ENCODE measurements at places on chromosomes 2 and 18.

GRCh38 chr2:239006622-239007285 is 158.9 kb downstream of the TWIST2 start:
- DNase-seq, result no peak

DNA sequence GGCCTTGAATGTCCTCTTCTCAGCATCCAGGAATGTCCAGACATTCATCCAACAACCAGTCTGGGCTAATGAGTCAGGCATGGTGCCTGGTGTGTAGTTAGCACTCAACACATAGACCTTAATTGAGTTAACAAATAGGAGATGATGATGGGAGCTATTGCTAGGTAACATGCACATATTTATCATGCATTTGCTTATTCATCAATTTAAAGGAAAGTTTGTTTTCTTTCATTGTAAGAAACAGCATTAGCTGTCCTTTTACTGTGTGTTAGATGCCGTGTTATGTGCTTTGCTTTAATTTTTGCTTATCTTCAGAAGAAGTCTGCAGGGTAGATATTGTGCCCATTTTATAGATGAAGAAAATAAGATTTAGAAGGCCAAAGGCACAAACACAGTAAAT is 43.2 kb downstream of the TSN start:
- no peak for DNase-seq

DNA sequence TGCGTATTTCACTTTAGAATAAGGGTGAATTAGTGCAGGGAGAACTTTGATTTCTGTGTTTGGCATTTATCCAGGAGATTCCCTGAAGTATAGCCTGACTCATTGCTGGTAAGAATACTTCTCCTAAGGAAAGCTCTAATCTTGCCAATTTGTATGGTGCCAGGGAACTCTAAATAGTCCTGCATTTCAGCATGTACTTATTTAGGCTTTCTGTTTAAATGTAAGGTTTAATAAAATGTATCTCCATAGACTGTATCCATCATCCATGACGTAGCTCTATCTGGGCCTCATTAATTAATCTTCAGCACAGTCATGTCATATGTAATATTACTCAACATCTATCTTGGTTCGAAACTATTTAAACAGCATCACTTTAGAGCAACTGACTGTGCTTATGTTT is 127.7 kb downstream of the DOK6 start:
- no peak for DNase-seq

- DNase-seq, result no peak
Observed at GRCh38 chr18:23179416-23179815, 44.1 kb downstream of the CABLES1 start.

GRCh38 chr2:68537809-68538208 is 70.4 kb downstream of the APLF start:
- DNase-seq, result no peak

- DNase-seq, result peak; percentile 19
Observed at GRCh38 chr2:104853534-104854497, at the start of gene POU3F3. TSS of gene POU3F3 (plus strand) at chr2:104854115. CDS start at chr2:104855511, 1,396 bp downstream.

- no peak for DNase-seq
Observed at GRCh38 chr2:96136129-96136720, 2.1 kb downstream of the ASTL start.

DNA sequence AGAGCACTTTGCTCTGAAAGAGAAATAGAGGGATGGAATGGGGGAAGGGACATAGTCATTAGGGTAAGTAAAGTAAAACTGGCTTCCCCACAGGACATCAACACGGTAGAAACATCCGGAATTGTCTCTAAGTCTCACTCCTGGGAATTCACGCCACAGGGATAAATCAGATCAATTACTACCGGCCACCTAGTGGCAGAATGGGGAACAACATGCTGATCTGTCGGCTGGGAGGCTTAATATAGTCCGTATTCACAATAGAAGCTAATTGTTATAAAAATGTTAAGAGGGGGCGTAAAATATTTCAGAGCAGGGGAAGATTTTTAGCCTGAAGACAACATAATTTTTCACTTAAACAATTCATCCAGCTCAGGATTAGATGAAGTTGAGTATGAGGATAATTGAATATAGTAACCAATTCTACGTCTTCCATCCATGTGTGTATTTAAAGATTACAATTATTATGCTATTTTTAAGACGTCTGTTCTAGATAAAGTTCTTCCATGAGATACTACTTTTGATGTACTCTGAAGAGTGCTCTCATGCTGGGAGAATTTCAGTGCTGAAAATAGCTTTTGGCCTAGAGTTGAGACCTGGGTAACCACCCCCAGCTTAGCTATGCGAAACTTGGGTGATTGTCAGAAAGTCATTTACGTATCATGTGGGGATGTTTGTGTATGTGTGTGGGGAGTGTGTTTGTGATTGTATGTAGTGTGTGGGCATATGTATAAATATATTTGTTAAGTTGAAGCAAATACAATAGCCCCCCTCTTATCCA is 65.7 kb downstream of the LRRTM1 start:
- peak; percentile 6 for DNase-seq

DNA sequence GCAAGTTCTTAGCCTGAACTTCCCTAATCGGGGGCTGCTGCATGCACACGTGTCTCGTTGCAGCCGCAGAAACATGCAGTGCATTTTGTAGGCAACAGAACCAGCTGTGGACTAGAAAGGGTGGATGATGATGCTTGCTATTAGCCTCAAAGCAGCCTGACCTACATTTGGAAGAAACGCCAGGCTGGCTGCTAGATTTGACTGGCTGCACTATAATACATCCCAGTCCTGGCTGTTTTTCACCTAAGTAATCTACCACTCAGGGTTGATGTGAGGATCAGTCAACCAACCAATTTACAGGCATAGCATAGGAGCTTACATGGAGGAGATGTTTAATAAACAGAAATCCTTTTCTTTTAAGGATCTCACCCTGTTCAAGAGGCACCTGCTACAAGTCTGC is 56.4 kb upstream of the SPP2 start:
- no peak for DNase-seq

GRCh38 chr2:179429060-179429471 is 164.4 kb upstream of the SESTD1 start:
- DNase-seq, result no peak

DNA sequence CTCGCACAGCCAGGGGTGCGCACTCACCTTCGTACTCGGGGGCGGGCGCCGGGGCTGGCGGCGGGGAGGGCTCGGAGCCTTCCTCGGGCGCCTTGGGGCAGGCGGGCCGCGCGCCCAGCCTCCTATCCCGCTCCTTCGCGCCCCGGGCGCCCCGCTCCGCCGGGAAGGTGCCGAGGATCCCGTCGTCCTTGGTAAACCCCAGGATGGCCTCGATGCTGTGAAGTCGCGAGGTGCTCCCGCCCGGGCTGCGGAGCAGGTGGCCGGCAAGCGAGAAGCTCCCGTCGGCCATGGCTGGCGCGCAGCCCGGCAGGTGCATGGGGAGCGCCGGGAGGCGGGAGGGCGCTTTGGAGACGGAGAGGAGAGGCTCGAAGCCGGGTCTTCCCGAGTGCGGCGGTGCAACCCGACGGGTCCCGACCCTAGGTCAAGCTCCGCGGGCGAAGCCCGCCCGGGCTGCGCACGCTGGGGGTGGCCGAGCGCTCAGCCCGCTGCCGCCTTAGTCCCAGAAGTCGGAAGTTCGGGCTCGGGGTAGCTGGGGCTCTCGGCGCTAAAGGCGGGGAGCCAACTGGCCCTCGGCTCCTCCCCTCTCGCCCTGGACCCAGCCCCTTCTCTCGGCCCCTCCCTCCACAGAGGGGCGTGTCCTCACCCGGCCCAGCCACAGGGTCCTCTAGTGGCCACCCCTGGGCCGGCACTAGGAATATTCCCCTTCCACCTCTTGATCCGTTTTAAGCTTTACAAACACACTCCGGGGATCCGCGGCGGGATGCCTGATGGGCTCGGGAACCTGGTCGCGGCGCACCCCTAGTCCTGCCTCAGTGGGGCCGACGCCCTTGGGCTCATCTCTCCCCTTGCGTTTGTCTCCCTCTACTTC is at the start of gene RAX:
Gene RAX, minus strand, starts transcription at position 564 of the 868 bp plus-strand sequence. Its CDS starts 248 bp downstream, at position 316.
- DNase-seq, result no peak

DNA sequence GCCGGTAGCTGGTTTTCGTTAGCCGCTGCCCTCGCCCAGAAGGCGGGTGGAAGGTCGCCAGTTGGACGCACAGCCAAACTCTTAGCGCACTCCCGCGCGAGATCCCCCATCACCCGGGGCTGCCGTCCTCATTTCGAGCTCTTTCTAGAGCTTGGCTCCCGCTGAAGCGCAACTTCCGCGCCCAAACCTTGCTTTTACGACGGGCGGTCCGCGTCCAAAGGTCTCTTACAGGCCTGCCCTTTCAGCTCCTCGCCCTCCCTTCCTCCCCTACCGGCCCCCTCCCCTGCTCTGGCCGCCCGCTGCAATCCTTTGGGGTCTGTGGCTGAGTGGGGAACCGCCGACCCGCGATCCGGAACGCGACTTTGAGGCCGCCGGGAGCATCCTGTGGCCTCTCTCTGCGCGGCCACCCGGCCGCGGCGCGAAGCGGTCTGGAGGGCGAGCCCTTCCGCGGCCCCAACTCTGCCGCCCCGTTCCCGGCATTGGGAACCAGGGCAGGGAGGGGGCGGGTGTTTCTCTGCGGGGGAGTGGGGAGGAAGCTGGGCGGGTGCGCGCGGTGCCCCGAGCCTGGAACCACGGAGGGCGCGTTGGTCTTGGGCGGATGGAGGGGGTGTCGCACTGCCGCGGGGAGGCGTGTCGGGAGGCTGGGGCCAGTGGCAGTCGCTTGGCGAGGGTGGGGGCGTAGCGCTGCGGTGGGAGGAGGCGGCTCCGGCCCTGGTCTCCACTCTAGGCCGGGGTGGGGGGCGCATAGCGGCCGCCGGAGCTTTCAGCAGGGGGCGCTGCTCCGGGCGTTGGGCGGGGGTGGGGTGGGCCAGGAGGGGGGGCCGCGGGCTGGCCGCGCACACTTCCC is at the start of gene GDF7:
Gene GDF7, plus strand, starts transcription at position 841 of the 847 bp plus-strand sequence. CDS start 96 bp downstream, outside the sequence.
- peak; percentile 10 for DNase-seq

GRCh38 chr2:152635635-152636298 is 81.5 kb downstream of the PRPF40A start:
- DNase-seq, result peak; percentile 70

- no peak for DNase-seq
Observed at GRCh38 chr2:102119255-102119654, 23.3 kb upstream of the IL1R1 start.

DNA sequence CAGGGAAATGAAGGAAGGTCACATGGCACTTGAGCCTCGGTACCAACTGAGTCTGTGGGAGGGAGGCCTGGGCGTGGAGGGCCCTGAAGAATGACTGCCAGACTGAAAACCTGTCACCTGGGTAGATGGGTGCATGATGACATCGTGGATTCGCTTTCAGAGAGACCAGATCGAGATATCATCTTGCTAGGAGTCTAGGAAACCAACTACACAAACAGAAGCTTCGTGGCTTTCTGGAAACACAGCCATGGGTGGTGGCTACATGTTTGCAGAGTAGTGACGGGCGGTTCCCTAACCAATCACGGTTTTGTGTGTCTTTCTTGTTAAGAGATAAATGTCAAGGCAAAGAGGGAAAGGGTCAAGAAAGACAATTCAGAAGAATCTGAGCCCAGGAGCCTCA is 155.0 kb downstream of the EIPR1 start:
- DNase-seq, result peak; percentile 86

DNA sequence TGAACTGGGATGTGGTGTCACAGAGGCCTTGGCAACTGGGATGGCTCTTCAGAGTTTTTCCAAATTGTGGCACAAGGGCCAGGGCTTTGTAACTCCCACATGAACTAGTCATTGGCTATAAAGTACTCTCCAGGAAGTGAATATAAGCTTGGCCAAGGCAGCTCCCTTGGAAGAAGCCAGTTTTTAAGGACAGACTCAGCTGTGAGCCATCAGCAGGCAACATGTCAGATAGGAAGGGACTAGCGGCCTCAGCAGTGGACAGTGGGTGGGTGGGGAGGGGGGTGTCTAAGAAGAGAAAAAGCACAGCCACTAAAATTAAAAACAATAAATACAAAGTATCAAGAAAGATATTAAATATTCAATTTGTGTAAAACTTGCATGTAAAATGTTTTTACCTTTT is 691.1 kb upstream of the PIK3C3 start:
- DNase-seq, result no peak

DNA sequence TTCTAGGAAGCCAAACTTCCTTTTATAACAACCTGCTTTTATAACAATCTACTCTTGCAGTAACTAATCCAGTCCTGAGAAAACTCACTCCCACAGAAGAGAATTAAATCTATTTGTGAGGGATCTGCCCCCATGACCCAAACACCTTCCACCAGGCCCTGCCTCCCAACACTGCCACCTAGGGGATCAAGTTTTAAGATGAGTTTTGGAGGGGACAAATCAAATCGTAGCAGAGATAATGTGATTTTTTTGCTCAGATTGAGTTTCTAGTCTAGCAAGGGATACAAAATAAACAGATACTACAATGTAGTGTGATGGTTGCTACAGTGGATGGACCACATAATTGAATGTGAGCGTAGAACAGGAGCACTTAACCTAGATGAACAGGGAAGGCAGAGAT is 52.2 kb downstream of the NCOA1 start:
- DNase-seq, result peak; percentile 19

GRCh38 chr2:66699793-66700676 is 265.1 kb downstream of the MEIS1 start:
- no peak for DNase-seq

GRCh38 chr2:45195916-45196315 is 186.7 kb upstream of the SIX2 start:
- no peak for DNase-seq

DNA sequence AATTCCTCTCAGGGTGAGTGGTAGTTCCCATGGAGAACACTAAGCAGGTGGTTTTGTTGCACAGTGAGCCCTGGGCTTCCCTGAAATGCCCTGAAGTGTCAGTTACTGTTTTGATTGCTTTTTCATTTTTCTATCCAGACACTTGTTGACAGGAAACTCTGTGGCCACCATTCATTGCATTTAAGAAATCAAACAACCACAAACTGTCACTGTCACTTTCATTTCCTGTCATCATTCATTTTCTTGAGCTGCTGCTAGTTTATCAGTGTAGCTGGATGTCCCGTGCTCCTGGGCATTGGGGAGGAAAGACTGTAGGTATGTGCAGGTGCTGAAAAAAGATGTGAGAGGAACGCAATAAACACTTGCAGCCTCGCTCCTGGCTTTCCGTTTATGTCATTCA is 891.6 kb upstream of the ZEB2 start:
- DNase-seq, result peak; percentile 2

- no peak for DNase-seq
Observed at GRCh38 chr2:120830096-120830830, 94.6 kb downstream of the GLI2 start.

DNA sequence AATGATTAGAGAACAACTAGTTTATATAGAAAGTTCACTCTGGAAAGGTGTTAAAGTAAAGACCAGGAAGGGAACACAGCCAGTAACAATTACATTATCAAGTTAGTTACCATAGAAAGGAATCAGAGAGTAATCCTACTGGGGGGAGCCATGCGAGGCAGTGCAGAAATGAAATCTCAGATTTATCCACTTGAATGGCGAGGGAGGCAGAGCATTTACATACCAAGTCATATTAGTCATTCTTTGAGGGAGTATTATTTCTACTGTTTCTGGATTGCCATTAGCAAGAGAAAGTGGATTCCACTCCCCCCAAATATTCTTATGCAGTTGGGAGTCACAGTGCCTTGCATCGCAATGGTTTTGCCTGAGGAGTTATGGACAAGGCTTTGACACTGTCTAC is 472.7 kb upstream of the TRIB2 start:
- no peak for DNase-seq

GRCh38 chr2:200765139-200765951 is 46.4 kb upstream of the BZW1 start:
- DNase-seq, result no peak

GRCh38 chr18:62529597-62529996 is 6.8 kb downstream of the ZCCHC2 start:
- DNase-seq, result no peak
